Right renal pelvis (tissue), 4 donors: ENCODE measurements at places on chromosomes 6 and 20. TPM values are rescaled to one million over a fixed set of nuclear protein-coding genes. Genes with fewer than 3 reads are reported as not detected.

DNA sequence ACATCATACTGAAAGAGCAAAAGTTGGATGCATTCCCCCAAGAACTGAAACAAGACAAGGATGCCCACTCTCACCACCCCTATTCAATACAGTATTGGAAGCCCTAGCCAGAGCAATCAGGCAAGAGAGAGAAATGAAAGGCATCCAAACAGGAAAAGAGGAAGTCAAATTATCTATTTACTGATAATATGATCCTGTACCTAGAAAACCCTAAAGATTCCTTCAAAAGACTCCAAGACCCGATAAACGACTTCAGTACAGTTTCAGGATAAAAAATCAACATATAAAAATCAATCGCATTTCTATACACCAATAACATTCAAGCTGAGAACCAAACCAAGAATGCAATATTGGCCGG, 14.5 kb downstream of the CDK19 start:
- no peak for DNase-seq

- DNase-seq: no peak
Measured at GRCh38 chr20:33724439-33725094, 4.5 kb upstream of the PXMP4 start.

GRCh38 chr20:8932192-8933165, 136.4 kb upstream of the PLCB4 start:
- DNase-seq: no peak

- no peak for DNase-seq
Measured at GRCh38 chr6:132023490-132023889, 72.3 kb upstream of the CCN2 start.

DNA sequence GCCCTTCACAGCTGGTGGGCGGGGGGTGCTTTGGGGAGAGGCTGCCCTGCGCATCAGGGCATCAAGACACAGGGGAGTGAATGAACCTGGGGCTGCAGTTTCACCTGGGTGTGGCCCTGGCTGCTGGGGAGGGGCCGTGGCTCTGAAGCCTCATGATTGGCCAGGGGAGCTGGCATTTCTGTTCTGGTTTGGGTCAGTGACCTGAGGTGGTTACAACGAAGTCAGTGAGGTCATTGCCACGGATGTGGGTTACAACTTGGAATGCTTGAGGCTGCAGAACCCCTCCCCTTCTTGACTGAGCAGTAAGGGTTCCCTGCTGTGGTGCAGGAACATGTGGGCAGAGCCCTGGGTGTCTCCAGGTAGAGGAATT, 3.0 kb downstream of the TCEA2 start:
- no peak for DNase-seq

Gene PTGIS
- polyA plus RNA-seq: 28.1 TPM
